ENCODE measurements at places on chromosomes 2 and 18.

DNA sequence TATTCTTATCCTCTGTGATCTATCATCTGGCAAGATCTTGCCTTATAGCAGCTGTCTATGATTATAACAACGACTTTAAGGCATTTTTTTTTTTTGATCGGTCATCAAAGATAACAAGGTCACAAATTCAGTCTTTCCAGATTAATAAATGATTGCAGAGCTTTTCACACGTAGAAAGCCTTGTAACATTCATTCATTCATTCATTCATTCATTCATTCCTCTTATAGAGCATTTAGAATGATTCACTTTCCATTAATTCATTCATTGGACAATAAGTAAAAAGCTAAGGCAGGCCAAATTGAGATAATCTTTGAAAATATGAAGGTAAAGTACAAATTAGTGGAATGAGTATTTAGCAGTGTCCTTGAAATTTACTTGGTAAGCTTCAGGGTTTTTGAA lies 223.7 kb downstream of the NUP35 start:
- DNase-seq, result no peak

- DNase-seq, result no peak
These were observed 243.6 kb downstream of the NEDD4L start for GRCh38 chr18:58287353-58288274.

GRCh38 chr2:200756618-200757321 lies 54.9 kb upstream of the BZW1 start:
- no peak for DNase-seq

GRCh38 chr2:56299171-56299691 lies 115.4 kb downstream of the CCDC85A start:
- no peak for DNase-seq

DNA sequence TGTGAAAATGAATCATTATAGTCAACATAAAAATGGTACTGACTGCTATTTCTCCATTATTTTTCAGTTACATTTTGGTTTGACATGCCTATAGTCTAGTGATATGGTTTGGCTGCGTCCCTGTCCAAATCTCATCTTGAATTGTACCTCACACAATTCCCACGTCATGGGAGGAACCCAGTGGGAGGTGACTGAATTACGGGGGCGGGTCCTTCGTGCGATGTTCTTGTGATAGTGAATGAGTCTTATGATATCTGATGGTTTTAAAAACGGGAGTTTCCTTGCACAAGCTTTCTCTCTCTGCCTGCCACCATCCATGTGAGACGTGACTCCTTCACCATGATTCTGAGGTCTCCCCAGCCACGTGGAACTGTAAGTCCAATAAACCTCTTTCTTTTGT lies 70.3 kb downstream of the BAZ2B start:
- no peak for DNase-seq

DNA sequence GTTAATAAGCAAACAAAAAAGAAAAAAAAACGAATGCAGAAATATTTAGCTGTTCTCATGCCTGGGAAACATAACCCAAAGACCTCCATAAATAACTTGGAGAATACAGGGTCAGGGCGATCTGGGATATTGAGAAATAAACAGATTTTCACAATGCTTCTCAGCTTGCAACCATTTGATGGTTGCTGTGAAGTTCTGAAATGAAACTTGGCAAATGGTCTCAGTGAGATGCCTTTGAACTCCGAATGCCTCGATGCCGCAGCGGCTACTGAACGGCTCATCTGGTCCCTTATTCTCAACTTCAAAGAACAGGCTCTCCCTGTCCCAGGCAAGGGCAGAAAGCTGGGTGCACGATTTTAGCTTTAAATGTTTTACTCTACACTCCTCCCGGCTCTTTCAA lies 78.1 kb downstream of the ZNF516 start:
- no peak for DNase-seq

- DNase-seq, result no peak
These were observed 40.1 kb upstream of the AKAIN1 start for GRCh38 chr18:5237083-5237722.

- DNase-seq, result no peak
These were observed 8.1 kb upstream of the CCL20 start for GRCh38 chr2:227805578-227805977.

DNA sequence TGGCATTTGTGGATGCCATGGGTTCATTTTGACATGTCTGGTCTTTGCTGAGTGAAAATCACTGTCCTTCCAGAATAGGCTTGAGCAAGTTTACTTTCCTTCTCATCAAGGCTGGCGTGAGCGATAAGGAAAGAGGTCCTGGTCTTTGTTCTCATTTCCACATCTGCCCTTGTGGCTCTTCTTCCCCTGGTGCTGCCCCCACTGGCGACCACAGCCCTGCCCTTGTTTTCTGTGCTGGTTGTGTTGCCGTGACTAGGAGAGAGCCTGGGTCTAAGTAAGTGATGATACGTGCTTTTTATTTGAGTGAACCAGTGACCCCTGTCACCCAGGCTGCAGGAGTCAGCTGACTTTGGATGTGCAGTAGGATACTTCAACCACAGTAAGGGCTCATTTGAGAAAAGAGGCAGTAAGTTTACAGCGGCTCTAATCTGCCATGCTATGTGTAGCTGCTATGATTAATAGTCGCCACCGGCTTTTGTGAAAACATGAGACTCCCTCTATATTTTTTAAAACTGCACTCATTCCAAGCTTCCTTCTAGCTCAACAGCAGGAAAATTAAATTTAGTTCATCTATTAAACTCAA lies 441.7 kb downstream of the RNF144A start:
- DNase-seq, result no peak

- no peak for DNase-seq
These were observed 1.1 kb downstream of the TRAF3IP1 start for GRCh38 chr2:238321467-238321866.

- DNase-seq, result no peak
These were observed 264.5 kb downstream of the SOCS6 start for GRCh38 chr18:70553245-70553935.

DNA sequence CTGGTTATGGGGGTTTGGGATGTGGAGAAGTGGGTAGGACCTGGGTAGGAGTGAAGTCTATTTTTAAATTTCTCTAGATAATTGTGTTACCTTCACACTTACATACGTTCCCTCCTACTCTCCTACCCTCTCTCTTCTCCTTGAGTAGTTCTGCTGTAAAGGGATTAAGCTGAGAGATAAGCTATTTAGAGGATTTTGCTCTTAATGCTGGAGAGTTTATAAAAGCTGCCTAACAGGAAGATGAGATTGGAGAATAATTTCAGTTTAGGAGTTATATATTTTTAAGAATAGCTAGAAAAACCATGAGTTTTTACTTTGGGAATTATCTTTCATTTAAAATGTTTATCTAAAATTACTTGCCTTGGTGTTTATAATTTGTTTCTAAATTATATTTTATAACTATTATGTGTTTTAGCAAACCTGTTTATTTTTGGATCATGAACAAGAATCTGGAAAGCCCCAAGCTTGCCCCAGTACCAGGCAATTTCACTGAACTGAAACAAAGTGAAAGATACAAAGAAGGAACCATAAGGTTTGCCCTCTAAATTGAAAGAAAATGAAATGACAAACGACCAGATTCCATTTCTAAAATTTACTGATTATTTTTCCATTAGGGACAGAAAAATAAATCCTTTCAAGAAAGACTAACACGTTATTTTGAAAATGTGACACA lies 101.5 kb downstream of the ZNF532 start:
- DNase-seq, result no peak

- no peak for DNase-seq
These were observed 14.3 kb downstream of the SPTBN1 start for GRCh38 chr2:54470266-54470938.

DNA sequence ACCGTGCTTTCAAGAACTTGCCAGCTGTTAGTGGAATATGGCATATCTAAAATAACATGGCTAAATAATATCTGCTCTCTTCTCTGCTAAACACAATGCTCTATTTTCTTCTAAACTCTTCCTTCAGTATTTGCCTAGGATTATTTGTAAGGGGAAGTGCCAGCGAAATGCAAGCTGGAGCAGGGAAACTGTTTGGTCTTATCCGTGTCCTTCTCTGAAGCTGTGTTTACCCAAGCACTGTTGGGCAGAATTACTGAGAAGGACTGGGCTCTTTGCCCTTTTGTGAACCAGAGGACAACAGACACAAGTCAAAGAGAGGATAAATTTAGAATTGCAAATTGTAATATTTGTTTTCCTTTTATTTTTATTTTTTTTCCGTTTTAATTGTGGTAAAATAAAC lies 23.6 kb downstream of the CPO start:
- DNase-seq, result no peak

- DNase-seq, result no peak
These were observed 227.3 kb upstream of the RAB12 start for GRCh38 chr18:8381821-8382459.

GRCh38 chr2:8217468-8218030 lies 464.3 kb upstream of the ID2 start:
- no peak for DNase-seq

GRCh38 chr2:100119235-100119634 lies 23.2 kb downstream of the AFF3 start:
- no peak for DNase-seq

DNA sequence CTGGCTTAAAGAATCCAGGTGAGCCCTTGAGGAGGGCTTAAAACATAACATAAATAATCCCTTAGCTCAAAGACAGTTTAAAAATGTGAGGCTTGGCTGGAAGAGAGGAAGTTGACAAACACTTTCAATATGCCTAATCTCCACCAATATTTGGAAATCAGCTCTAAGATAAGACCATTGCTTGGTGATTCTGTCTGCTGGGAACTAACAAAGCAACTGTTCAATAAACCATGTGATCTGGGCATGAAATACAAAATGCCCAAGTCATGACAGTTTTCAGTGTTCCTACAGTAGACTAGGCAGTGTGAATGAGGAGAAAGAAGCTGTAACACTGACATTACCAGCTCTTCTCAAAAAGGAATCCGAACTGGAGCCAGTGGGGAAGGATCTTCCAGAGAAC lies 10.7 kb downstream of the MFF start:
- no peak for DNase-seq

DNA sequence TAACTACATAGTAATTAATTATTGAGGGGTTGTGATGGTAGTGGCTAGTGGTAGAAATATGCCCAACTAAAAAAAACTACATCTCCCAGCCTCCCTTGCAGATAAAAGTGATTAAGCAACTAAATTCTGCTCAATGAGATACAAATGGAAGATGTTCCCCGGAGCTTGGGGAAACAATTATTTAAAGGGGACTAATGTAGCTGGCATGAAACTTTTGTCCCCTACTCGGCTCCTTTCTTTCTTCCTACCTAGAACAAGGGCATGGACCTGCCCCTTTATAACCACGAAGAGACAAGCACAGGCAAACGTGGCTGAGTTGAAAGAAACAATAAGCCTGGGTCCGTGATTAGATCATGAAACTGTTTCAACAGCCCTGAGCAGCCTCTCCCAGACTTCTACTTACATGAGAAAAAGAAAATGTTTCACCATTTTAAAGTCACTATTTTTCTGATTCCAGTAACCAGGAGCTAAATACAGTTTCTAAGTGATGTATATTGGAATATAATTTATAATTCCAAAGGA lies 236.9 kb downstream of the SCG2 start:
- no peak for DNase-seq

DNA sequence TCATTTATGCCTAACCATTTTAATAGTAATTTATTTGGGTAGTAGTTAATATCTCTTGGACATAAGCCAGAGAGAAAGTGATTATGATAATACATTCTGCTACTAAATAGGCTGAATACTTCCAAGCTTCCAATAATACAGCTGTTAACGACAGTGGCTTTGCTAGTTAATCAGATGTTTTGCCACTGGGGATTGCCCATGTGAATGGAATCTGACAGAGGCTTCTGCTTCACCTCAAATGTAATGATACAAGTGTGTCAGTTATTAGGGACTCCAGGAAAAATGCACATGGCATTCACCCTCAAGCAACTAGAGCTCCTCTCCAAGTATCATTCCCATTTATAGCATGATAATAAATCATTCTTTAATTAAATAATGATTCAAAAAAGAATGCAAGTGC lies 185.0 kb upstream of the TMEFF2 start:
- DNase-seq, result no peak

DNA sequence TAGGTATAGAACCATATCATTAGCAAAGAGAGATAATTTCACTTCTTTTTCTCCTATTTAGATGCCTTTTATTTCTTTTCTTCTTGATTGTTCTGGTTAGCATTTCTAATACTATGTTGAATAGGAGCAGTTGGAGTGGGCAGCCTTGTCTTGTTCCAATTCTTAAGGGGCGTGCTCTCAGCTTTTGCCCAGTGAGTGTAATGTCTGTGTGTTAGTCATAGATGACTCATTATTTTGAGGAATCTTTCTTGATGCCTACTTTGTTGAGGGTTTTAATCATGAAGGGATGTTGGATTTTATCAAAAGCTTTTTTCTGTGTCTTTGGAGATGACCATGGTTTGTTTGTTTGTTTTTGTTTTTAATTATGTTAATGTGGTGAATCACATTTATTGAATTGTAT lies 1453.1 kb upstream of the SLC39A10 start:
- no peak for DNase-seq

DNA sequence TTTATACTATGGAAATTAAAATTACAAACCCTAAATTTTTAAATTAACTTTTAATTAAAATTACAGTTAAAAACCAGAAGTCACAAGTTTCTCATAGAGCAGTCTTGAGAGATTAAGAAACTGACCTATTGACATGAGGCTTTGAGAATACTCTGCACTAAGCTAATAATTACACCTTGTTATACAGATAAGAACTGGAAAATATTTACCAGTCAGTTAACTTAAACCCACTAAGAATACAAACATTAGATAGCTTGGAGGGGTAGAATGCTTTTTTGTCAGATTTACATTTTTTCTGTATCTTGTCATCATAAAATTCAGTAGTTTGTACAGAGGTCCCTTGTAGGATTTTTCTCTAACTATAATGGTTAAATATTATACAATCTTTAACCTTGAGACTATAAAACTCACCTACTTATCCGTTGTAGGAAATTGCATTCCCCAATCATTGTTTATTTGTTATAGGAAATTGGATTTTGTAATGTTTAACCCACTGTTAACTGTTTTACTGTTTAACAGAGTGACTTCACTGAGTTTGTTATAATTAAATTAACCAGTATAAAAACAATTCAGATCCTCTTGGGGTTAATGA lies 219.7 kb upstream of the PKDCC start:
- DNase-seq, result no peak

DNA sequence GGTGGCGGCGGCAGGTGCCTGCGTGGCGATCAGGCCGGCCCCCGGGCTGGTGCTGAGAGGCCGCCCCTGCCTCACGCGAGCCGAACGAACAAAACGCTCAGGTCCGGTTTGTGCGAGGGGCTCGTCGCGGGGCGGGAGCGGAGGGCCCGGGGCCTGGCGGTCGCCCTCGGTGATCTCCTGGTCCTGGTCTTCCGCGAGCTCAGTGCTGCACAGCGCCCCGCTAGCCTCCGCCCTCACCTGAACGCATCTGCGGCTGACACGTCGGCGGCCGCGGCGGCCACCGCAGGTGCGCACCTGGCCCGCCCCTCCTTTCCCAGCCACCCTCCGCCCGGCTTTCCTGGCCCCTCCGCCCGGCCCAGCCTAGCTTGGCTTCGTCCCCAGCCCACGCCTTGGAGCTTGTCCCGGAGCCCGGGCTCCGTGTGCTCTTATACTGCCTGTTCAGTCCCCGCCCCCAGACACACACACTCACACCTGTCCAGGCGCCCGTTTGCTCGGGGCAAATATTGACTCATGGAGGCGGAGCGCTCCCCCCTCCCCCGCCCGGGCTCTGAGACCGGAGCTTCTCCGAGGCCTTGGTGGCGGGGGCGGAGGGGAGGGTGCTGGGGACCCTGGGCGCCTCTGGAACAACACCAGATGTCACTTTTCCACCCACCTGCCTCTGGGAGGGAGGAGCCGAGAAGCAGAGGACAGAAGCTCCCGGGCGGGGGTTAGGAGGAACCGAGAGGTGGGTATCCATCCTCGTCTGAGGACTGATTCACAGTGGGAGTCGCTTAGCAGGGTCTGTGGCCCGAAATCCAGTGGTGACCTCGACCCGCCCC lies 8.6 kb upstream of the CRYBA2 start:
- no peak for DNase-seq

- DNase-seq, result no peak
These were observed 223.1 kb downstream of the CALCRL start for GRCh38 chr2:187224989-187225388.

All from brain pericyte (primary cell).